Activated naive CD4-positive, alpha-beta T cell treated with anti-CD3 and anti-CD28 coated beads, Interleukin-2, amount 50 U/mL, for 72 hours (primary cell): ENCODE measurements at places on chromosomes 7 and 10. TPM values are rescaled to one million over a fixed set of nuclear protein-coding genes. Genes with fewer than 3 reads are reported as not detected.

- DNase-seq = no peak
Measured at GRCh38 chr10:114103284-114103683, 59.6 kb downstream of the ADRB1 start.

SFTPA1 gene
- not detected for total RNA-seq

GRCh38 chr7:114921631-114922025 is 266 bp upstream of the MDFIC start:
- DNase-seq = no peak

- no peak for DNase-seq
Measured at GRCh38 chr10:117442521-117442920, 67.3 kb upstream of the PDZD8 start.

GRCh38 chr10:95467162-95467599 is 94.0 kb downstream of the SORBS1 start:
- DNase-seq = no peak

DNA sequence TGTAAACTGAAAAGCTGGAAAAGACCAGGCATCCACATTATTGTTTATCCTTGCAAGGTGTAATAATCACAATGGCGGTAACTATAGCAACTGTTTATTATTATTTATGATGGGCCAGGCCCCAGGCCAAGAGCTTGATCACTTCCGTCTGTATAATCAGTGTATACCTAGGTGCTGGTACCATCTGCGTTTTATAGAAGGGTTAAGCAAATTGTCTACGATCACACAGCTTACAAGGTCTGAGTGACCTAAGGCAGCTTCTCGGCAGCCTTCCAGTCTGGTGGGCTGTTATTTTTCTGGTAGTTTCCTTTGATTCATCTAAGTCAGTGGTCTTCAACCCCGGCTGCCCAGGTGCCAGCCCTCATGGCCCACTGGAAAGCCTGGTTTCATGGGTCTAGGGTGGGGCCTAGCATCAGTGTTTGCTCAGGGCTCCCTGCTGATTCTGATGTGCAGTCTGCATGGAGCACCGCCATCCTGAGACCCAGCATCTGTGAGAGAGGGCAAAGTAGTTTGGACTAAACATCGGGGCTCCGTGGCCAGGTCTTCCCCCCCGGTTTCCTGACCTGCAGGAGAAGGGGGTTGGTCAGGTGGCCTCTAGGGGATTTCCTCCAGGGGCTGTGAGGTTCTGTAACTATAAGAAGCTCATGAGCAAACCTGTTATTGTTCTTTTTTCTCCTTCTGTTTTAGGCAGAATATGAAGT is 146.4 kb downstream of the RGS10 start:
- no peak for DNase-seq
